Cardiac fibroblast (primary cell): ENCODE measurements at places on chromosomes 6 and 20.

DNA sequence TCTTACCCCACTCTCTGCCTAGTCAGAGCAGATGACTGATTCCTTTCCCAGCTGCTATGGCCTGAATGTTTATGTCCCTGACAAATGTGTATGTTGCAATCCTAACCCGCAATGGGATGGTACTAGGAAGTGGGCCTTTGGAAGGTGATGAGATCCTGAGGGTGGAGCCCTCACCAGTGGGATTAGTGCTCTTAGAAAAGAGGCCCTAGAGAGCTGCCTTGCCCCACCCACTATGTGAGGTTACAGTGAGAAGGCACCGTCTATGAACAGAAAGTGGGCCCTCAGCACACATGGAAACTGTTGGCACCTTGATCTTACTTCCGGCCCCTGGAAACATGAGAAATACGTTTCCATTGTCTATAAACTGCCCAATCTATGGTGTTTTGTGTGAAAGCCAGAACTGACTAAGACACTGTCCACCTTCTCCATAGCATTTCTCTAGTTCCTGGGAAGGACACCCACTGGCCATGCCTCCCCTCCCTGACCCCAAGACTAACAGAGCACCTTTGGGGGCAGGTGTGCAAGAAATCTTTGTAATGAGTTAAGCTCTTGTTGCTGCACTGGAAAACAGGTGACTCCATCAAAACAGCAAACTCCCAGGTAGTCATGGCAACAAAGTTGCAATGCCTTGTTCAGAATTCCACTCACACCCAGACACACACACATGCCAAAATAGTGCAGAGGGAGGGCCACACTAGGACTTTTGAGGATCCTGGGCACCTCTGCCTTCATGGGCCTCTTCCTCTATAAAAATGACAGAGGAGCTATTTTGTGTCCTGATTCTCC lies 16.2 kb downstream of the GABRR2 start:
- DNase-seq = peak; percentile 31

DNA sequence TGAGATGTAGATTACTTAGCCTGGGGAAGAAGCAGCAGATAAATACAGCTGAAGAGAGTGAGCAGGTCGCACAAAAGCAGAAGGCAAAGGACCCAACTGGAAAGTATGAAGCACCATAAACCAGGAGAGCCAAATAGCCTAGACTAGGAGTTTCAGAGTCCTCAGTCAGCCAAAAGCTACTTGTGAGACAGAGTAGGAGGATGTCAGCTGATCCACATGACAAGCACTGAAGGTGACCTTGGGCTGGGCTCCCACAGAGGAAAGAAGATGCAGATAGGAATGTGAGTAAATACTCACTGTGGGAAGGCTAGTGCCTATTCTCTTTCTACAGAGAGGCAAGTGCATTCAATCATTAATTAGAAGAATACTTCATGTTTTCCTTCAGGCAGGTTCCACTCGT lies 274.0 kb upstream of the POU3F2 start:
- no peak for DNase-seq

DNA sequence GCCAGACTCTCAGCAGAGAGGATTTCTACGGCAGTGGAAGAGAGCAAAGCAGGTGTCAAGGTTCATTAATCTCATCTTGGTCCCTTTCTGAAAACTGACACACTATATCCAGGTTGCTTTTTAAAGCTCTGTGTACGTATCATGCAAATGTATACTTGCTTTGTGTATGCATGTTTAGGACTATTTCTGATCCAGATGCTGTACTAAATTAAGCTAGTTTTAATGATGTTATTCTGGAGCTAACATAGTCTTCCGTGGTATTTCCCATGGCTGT lies 59.2 kb upstream of the SNX9 start:
- no peak for DNase-seq

DNA sequence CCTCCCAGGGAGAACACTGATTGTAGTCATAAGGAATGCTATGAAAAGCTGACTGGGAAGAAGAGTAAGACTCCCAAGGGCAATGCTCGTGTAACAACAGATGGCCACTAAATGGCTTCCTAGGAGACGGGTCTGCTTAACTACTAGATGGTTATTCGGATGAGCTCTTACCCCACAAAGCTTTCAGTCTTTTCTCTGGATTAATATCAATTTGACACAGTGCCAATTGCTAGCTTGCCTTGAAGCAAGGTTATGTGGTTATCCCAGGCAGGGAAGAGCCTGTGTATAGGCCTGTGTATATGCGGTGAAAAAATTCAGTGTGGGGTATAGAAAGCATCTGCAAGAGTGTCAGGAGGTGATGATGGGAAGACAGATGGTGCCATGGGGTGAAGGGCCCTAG lies 86.4 kb upstream of the NOX3 start:
- DNase-seq = peak; percentile 6

DNA sequence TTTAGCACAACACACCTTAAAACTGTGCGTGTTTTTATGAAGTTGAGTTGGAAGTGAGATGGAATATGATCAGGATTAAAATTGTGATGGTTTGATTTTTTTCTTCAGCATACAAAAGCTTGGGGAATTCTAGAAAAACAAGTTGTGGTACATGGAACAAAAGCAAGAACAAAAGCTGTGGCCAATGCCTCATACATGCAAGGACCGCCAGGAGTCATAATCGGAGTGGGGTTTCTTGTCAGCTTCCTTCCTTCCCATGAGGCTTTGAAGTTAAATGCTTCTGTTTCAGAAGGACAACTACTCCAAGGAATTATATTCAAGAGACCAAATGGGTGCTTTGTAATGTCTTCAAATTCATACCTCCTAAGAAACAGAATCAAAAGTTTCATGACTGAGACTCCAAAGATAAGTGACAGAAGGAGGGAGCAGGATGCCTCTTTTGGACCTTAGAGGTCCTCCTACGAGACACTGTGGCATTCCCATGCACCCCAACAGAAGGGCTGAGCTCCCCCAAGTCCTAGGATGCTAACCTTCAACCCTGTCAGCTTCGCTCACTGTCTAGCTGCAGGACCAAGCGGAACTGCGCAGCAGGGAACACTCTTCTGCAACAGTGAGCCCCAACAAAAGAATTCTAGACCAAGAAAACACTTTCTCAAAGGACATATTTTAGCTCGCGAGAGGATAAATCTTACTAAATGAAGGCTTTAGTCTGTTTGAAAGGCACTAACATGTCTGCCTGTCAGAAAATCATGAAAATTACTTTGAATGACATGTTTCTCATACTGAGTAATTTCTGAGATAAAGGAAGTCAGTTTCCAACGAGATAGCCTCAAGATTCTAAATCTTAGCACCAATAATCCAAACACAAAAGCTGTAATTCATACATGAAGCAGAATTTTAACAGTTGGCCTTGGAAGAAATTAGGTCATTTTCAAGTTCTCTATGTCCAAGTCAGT lies 108.5 kb upstream of the NHSL1 start:
- no peak for DNase-seq

GRCh38 chr20:63658749-63659187 lies 656 bp downstream of the RTEL1 start:
- peak; percentile 71 for DNase-seq

DNA sequence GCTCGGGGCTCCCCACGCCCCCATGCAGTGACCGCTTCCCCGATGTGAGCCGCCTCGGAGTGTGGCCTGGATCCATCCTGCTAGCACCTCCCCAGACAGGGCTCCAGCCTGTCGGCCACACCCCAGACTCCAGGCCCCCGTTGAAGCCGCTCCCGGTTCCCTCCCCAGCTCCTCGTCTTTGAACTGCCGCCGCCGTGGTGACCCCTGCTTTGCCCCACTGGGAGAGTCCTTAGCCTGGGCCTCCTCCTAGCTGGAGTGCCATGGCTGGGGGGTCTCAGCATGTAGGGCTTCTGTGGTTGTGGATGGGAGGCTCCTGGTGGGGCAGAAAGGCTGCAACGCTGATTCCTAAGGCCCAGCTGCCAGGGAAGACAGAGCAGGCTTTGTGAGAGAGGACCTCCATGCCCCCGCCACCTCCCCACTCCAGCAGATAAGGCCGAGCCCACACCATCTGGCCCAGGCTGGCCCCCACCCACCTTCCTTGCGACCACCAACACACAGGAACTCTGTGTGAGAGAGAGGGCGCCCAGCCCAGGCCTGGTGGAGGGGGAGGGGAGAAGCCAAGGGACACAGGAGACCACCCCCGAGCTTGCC lies 11.4 kb downstream of the FOXS1 start:
- no peak for DNase-seq

DNA sequence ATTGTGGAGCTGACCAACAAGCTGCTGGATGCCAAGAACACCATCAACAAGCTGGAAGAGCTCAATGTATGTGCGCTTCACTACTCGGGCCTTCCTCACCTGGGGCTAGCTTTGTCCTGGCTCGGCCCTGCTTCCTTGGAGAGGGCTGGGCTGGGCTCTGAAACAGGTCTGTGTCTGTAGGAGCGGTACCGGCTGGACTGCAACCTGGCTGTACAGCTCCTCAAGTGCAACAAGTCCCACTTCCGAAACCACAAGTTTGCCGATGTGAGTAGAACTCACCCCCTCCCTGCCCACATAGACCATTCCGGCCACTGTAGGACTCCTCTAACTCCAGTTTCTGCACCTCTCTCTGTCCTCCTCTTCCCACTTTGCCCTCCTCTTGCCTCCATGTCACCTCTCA lies 6.7 kb downstream of the LRRC73 start:
- no peak for DNase-seq

GRCh38 chr6:118641042-118641441 lies 10.3 kb downstream of the CEP85L start:
- DNase-seq = no peak

GRCh38 chr6:158457616-158458278 lies 102.1 kb upstream of the TMEM181 start:
- DNase-seq = peak; percentile 42

GRCh38 chr6:134064461-134064860 lies 12.0 kb upstream of the SLC2A12 start:
- DNase-seq = no peak

DNA sequence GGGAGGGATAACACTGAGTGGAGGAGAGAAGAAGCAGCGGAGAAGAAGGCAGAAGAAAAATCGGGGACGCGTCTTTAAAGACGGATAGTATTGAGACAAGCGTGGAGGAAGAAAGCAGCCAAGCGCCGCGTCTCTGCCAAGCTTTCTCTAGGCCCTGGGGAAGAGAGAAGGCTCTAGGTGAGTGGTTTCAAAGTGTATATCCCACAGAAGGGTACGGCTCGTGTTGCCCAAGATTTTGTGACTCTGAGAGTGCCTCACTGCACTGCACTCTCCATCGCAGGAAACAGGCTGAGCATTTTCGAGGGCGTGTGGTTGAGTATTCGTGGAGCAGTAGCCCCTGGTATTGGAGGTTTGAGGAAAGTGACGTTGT lies 185.4 kb downstream of the TRIM27 start:
- DNase-seq = no peak

GRCh38 chr6:33080127-33081089 lies 4.6 kb downstream of the HLA-DPB1 start:
- DNase-seq = peak; percentile 74

DNA sequence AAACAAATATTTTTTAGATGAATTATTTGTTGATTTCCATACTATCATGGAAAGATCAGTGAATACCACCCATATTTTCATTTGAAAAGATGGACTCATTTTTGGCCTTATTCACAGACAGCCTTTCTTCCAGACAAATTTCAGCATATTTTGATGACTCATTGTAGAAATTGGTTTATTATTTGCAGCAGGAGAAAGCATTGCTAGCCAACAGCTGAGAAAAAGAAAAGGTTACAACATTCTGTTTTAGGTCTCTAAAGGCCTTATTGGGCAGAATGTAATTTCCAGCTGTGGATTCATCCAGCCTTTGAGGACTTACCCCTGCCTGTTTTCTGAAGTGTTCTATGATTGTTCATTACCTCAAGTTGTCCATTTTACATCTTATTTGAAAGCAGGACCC lies 201.9 kb downstream of the PLCB4 start:
- peak; percentile 79 for DNase-seq

GRCh38 chr20:59207742-59208357 lies 44.2 kb downstream of the ZNF831 start:
- DNase-seq = peak; percentile 4

DNA sequence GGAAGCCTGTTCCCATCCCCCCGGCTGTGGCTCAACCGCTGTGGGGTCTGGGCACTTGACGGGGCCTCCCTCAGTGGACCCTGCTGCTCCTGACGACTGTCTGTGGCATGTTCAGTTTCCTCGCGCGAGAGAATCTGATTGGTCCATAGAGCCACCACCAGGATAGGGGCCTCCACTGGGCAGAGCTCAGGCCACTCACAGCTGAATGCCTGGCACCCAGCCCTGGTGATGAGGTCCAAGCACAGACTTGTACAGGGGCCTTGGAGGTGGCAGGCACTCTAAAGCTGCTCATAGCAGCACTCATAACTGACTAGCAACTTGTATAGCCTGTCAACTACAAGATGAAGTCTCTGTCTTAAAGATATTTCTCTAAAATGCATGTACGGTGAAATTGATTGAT lies 368.1 kb downstream of the NRN1 start:
- DNase-seq = no peak

- DNase-seq = peak; percentile 86
Measured at GRCh38 chr6:132715204-132715603, 1.3 kb upstream of the VNN1 start.

GRCh38 chr20:61042506-61043385 lies 209.3 kb upstream of the CDH4 start:
- no peak for DNase-seq

DNA sequence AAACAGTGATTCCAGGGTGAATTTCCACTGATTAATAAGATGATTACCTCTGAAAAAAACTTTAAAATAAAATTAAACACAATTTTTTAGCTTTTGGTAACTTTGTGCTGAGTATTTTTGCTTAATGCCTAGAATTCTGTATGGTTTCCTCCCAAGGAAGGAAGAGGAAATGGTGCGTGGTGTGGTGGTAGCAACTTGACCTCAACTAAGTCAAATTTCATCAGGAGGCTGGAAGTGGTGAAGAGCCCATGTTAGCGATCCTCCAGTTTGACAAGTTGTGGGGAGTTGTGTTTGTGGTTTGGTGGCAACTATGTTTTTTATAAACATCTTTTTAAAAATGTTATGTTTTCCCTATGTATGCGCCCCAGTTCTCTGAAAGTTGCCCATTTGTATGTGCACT lies 5.0 kb upstream of the RTF2 start:
- no peak for DNase-seq

DNA sequence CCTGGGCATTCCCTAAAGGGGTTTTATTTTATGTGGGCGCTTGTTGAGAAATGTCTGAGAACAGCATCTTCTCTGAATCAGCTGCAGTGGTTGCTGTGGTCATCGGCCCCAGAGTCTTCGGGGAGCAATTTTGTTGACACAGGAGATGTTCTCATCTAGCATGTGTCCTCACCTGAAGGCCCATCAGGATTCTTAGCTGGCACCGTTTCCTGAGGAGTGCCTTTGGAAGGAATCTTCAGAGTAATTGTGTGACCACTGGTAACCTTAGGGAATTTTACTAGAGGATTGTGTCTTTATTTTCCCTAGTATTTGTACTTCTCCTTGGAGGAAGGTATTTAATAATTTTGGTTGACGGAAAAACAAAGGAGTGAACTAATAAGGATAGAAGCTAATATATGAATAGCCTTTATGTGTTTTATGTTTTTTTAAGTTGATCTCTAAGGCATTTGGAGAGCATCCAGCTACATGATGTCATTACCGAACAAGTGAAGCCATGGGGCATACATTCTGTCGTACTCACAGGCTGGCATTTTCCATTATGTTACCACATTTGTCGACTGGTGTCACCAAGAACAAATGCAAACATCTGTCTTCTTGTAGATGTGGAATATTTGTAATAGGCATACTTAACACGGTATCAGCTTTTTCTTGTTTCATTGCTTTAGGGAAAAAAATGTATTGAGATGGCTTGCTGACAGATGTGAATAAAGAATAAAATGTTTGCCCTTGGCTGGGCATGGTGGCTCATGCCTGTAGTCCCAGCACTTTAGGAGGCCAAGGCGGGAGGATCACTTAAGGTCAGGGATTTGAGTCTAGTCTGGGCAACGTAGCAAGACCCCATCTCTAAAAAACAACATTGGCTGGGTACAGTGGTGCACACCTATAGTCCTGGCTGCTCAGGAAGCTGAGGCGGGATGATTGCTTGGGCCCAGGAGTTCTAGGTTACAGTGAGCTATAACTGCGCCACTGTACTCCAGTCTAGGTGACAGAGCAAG lies 41.9 kb downstream of the TULP4 start:
- DNase-seq = peak; percentile 60
